ENCODE measurements at places on chromosomes 2 and 18.

DNA sequence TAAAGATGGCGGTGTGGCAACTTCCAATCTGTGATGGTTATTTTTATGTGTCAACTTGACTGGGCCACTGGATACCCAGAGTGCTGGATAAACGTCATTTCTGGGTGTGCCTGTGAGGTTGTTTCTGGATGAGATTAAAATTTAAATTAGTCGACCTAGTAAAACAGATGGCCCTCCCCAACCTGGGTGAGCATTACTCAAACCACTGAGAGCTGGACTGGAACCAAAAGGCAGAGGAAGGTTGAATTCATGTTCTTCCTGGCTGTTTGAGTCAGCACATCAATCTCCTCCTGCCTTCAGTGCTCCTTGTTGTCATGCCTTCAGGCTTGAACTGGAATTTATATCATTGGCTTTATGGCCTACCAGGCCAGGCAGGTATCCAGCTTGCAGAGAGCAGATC lies 190.8 kb upstream of the RGPD4 start:
- DNase-seq: no peak

GRCh38 chr2:108641756-108642155 lies 77.5 kb upstream of the RANBP2 start:
- DNase-seq: peak; percentile 51

GRCh38 chr18:54616220-54616848 lies 25.3 kb downstream of the DYNAP start:
- DNase-seq: peak; percentile 88

GRCh38 chr2:191710411-191710900 lies 32.5 kb downstream of the NABP1 start:
- no peak for DNase-seq

GRCh38 chr2:24452502-24452885 lies 38.6 kb upstream of the NCOA1 start:
- DNase-seq: no peak

GRCh38 chr2:199378948-199379650 lies 78.6 kb downstream of the SATB2 start:
- DNase-seq: no peak

GRCh38 chr2:235170536-235171521 lies 219.0 kb downstream of the SH3BP4 start:
- DNase-seq: no peak

DNA sequence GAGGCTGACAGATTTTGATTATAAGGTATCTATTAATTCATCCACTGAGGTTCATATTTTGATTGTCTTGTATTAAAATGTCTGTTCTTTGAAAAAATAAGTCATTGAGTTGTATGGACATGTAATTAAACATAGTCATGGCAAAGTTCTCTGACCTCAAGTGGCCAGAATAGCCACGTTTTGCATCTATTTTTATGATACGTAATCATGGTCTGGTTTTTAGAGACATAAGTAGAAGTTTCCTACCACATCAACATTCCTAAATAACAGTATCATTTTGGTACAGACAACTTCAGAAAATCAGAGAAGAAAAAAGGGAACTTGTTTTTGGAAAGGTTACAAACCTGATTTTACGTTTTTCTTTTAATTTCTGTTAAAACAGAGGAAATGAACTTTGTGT lies 47.6 kb downstream of the COL5A2 start:
- no peak for DNase-seq

- no peak for DNase-seq
Measured at GRCh38 chr2:218832520-218832919, 917 bp upstream of the PRKAG3 start.

DNA sequence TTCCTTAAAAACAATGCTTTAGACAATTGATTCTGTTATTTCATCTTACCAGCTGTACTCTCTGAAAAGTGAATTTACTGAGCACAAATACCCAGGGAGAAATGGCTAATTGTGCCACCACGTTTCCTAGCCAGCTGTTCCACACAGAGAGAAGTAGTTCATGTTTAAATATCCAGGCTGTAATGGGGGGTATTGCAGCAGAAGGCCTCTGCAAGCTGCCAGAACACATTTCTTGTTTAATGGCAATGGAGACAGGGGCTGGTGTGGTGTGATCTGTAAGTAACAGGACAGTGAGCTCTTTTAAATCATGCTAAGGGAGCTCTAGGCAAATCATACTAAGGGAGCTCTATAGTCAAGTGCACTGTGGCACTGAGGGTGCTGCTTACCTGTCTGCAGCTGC lies 809.2 kb downstream of the CNTNAP5 start:
- DNase-seq: no peak

DNA sequence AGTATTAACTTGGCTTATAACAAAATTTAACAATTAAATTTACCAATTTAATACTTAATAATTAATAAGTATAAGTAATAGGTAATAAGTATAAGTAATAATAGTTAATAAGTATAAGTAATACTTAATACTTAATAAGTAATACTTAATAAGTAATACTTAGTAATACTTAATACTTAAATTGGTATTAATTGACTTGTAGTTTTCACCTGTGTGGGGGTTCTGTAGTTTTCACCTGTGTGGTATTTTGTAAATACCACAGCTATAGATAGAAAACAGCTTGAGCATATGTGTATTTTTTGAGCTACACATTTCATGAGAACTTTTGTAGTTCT lies 55.4 kb downstream of the MAPRE2 start:
- DNase-seq: no peak

GRCh38 chr2:64646007-64646880 lies 7.5 kb downstream of the SERTAD2 start:
- peak; percentile 87 for DNase-seq

- DNase-seq: no peak
Measured at GRCh38 chr2:69073928-69074570, 61.1 kb downstream of the ANTXR1 start.

DNA sequence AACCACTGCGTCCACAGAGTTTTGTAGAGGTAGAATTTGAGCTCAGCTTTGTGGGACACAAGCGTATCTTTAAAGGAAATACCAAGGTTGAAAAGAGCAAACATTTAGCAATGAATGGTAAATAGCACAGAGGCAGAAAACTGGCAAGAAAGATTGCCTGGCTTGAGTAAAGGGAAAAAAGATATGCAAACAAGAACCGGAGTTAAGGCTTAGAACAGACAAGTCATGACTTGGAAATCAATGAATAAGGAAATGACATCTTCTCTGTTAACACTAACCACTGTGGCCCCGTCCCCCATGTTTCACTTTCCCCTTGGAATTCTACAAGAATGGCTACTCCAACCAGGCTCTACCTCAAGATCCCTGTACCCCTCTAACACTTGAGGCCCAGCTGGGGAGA lies 3.8 kb downstream of the STAM2 start:
- no peak for DNase-seq

DNA sequence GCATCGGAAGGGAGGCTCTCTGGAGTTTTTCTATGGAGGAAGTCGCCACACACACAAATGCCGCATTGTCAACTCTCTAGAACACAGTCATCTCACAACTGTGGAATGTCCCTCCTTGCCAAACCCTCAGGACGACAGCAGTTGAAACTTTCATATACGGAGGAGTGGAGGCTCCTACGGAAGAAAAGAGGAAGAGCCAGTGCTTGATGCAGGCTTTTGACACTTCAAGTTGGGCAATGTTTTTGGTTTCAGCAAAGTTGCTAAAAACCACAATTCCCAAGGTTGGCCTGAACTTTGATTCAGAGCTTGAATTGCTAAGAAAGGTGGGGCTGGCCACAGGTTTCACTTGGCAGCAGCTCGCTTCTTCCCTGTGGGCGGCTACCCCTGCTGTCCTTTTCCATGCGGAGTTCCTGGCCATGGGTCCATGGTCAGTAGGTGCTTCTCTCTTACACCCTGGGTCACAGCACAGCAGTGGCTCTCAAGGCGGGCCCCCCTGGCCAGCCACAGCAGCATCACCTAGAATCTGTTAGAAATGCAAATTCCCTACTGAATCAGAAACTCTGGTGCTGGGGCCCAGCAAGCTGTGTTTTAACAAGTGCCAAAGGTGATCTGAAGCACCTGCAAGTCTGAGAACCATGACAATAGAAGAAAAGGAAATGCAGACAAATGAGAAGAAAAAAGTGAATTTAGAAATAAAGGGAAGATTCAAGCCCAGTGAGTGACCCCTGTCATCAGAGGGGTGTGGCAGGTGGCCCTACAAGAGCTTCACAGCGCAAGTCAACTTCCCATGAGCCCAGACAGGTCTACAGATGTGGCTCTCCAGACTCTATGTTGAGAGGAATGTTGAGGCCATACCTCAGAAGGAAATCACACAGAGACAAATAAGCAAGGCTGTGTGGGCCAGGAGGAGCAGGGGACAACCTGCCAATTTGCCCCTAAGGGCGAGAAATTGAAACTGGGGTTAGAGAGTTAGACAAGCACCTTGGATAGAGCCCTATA lies 856.4 kb downstream of the RNF144A start:
- no peak for DNase-seq

GRCh38 chr2:234629596-234629995 lies 132.7 kb upstream of the ARL4C start:
- no peak for DNase-seq

DNA sequence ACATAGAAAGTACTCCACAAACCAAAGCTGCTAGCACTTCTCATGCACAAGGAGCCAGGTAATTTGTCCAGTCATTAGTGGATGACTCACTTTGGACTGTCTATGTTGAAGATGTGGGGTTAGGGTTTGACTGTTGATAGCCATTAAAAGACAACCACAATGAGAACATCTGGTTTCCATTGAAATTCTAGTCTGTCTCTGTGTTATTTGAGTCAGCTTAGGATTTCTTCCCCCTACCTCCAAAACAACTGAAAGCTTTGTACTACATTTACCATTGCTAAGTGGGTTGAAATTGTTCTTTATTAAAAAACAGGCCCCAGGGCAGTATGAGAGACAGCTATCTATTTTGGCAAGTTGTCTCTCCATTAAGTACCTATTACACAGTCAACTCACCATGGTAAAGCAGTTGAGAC lies 50.2 kb upstream of the ANKRD44 start:
- no peak for DNase-seq

- DNase-seq: no peak
Measured at GRCh38 chr2:96681540-96681939, 39.0 kb downstream of the FER1L5 start.

DNA sequence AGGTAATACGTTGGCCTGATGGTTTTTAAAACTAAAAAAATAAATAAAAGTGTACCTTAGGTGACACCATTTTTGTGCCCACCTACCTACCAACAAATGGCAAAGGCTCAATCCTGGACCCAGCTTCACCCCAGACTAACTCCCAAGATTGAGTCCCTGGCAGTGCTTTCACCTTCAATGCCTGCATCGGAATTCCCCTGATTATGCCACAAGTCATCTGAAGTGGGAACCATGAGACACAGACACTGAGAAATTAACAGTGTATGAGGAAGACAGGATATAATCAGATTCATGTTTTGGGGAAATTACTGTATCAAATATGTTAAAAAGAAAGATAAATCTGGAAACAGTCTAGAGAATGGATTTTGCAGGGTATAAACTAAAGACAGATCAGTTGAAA lies 41.6 kb downstream of the ZBTB14 start:
- DNase-seq: no peak

DNA sequence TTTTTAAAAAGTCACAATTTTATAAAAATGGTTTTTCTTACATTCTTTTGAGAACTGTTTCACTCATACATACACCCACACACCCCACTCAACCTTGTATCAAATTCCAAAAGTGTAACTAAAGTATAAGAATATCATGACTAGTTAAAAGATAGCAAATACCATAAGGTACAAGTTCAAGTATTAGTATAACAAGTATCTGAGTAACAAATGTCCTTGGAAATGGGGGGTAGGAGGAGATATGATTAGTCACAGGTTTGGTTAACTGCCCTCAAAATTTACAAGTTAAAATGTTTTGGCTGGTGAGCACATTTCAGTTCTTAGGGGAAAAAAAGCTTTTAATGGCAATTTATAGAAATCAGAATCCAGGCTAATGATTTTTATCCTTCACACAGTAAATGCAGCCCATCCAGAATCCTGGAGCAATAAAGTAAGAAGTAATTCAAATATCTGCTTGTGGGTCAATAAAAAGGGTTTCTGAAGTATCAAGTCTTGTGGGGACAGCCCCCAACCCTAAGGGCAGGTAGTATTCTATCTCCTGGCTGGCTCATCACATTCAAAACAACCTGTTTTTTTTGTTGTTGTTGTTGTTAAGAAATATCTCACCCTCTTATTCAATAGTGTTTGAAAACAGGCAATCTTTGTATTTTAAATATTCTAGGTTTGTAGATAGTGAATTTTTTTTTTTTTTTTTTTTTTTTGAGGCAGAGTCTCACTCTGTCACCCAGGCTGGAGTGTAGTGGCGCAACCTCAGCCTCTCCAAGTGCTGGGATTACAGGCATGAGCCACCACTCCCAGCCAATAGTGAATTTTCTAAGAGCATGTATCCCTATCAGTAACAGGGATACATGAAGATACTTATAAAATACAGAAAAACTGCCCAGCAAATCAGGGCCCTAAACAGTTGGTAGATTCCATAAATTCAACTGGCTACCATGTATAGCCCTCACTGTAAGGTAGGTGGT lies 14.5 kb downstream of the IAH1 start:
- no peak for DNase-seq

- peak; percentile 18 for DNase-seq
Measured at GRCh38 chr2:142724713-142725349, 152.6 kb upstream of the KYNU start.

GRCh38 chr18:42936289-42936688 lies 179.2 kb downstream of the RIT2 start:
- DNase-seq: peak; percentile 19

DNA sequence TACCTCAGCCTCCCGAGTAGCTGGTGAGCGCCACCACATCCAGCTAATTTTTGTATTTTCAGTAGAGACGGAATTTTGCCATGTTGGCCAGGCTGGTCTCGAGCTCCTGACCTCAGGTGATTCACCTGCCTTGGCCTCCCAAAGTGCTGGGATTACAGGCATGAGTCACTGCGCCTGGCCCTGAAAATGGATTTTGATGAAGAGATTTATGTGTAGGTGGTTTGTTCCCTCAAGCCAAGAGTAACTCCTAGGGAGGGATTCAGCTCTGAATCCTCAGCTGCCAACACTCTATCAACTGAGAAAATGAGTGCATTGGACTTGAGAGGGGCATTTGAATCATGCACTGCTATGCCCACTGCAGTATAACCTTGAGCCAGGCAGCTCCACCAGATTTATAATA lies 17.5 kb upstream of the LIPG start:
- DNase-seq: no peak

Measured in OCI-M1 (cell line).